CD14-positive monocyte (primary cell): ENCODE measurements at places on chromosomes 2 and 18. TPM values are rescaled to one million over a fixed set of nuclear protein-coding genes. Genes with fewer than 3 reads are reported as not detected.

DNA sequence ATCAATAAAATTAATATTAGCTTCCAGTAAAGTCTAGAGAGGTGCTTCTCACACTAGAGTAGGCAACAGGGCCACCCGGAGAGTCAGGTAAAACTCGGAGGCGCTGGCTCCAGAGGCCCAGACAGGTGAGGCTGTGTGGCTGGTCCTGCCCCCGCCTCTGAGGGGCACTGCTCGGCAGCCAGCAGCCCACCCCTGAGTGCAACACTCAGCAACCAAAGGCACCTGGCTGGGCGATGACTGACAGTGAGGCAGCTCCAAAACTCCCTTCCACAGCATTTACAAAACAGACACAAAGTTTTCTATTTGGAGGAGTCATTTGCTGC, 138.8 kb upstream of the ID2 start:
- H3K27ac ChIP-seq: peak overlapping the region; percentile 93
- H3K27me3 ChIP-seq: no peaks in the 10 kb centered on the region
- DNase-seq: no peak
- peaks cover 99% of the 10 kb centered on the region for H3K4me1 ChIP-seq
- H3K4me3 ChIP-seq: no peak overlapping the region
- no peaks in the 10 kb centered on the region for H3K36me3 ChIP-seq

Gene PCGF1
- 18.0 TPM for polyA plus RNA-seq

DNA sequence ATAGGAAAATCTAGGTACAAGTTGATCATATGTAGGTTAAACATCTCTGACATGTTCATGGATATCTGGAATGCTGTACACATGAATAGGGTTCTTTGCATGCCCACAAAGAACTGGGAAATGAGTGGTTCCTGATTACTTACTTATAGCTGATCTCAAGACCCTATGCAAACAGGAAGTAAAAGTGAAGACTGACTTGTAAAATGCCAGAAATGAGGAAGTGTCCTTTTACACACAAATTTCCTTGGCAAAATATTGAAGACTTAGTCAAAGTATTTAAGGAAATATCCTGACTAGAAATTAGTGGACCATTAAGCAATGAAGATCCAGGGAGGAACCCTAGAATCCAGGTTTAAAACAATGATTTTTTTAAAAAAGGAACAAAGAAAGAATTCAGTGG, 203.7 kb upstream of the DLGAP1 start:
- no peak overlapping the region for H3K27ac ChIP-seq
- no peak for DNase-seq
- H3K4me3 ChIP-seq: no peak overlapping the region
- no peaks in the 10 kb centered on the region for H3K4me1 ChIP-seq

DNA sequence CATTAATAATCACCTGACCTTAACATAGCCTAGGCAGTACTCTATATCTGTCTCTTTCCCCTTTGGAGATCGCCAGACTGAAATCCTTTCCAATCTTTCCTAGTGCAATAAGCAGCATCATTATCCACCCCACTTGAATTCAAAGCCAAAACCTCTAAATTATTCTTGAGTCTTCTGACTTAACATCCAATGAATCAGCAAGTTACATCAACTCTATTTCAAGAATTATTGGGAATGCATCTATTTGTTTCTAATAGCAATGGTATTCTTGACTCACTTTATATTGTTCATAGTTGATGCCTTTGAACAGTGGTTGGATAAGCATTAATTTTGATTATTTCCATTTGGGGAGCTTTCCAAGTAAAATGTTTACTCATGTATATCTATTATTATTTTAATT, 144.8 kb downstream of the ZNF804A start:
- DNase-seq: no peak
- H3K27me3 ChIP-seq: no peaks in the 10 kb centered on the region
- H3K36me3 ChIP-seq: no peaks in the 10 kb centered on the region
- H3K27ac ChIP-seq: no peak overlapping the region
- H3K4me3 ChIP-seq: no peak overlapping the region

DNA sequence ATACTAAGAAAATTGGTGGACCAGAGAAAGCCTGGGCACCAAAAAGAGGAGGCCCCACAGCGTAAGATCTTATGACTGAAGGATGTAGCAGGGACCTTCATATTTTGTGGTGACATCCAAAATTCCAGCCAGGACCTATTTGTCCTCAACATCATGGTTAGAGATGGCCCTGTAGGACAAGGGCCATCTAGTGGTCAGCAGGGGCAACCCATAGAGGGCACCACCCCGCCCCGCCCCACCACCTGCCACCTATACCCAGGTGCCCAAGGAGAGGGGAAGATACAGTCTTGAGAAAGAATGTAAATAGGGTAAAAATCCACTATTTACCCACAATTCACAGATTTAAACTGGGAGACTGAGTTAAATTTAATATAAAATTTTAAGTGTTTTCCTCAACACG, 59.6 kb upstream of the TMEM163 start:
- H3K27ac ChIP-seq: no peak overlapping the region
- no peaks in the 10 kb centered on the region for H3K27me3 ChIP-seq

DNA sequence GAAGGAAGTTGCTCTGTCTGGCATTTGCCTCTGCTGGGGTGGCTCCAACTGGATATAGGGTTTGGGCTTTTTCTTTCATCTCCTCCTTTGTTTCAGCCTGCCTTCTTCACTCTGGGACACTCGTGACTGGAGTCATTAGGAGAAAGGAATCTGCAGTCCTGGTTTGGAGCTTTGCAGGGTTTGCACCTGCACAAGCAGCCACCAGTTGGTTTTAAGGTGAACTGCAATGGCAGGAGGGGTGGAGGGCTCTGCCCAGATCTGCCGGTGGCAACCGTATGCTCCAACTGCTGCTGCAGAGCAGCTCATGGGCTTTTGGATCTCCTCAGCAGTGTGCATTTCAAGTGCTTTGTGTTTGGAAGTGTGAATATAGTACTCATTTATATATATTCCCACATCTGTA, 131.3 kb upstream of the MGAT5 start:
- no peaks in the 10 kb centered on the region for H3K36me3 ChIP-seq
- DNase-seq: no peak
- H3K27me3 ChIP-seq: no peaks in the 10 kb centered on the region
- H3K27ac ChIP-seq: no peak overlapping the region

DNA sequence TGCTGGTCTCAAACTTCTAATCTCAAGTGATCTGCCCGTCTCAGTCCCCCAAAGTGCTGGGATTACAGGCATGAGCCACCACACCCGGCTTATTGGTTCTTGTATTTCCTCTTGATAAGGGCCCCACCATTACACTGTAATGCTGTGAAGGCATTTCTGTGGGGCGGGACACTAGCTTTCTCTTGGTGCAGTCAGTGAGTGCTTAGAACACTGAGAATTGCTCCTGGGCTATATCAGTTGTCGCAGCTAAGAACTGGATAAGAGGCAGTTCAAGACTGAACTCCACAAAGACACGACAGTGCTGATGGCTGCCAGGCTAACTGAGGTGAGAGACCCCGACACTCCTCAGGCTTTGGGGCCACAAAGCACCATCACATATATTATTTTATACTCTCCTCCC, 2.1 kb downstream of the KHK start:
- H3K4me1 ChIP-seq: peaks cover 25% of the 10 kb centered on the region
- H3K36me3 ChIP-seq: no peaks in the 10 kb centered on the region
- H3K27me3 ChIP-seq: no peaks in the 10 kb centered on the region
- no peak overlapping the region for H3K4me3 ChIP-seq

DNA sequence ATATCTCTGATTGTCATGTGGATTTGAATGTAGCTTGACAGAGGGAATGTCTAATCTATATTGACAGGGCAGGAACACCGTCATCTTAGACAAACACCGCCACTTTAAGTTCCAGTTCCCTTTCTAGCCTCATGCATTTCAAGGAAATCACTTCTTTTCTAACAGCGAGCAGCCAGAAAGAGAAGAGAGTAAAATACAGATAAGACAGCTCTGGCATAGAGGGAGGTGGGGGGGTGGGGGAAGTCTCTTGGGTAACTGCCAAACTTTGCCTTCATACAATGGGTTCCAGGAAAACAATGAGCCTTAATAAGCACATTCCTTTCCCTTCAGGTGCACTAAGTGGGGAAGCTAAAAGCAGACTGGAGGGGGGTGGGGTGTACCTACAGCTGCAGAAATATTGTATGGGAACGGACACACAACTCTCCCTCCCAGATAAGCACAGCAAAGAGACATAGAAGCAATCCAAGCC, 37.2 kb downstream of the CASP10 start:
- peaks cover 38% of the 10 kb centered on the region for H3K36me3 ChIP-seq
- H3K27me3 ChIP-seq: no peaks in the 10 kb centered on the region
- peaks cover 14% of the 10 kb centered on the region for H3K4me1 ChIP-seq
- H3K4me3 ChIP-seq: no peak overlapping the region

- no peaks in the 10 kb centered on the region for H3K27me3 ChIP-seq
- no peak for DNase-seq
- no peak overlapping the region for H3K4me3 ChIP-seq
- no peaks in the 10 kb centered on the region for H3K36me3 ChIP-seq
- H3K4me1 ChIP-seq: no peaks in the 10 kb centered on the region
- H3K27ac ChIP-seq: no peak overlapping the region
These were observed 34.7 kb downstream of the ICOS start for GRCh38 chr2:203971251-203971650.

- no peak overlapping the region for H3K4me3 ChIP-seq
- no peaks in the 10 kb centered on the region for H3K27me3 ChIP-seq
These were observed 36.4 kb upstream of the SLC1A4 start for GRCh38 chr2:64952511-64953482.

- H3K36me3 ChIP-seq: peaks cover 27% of the 10 kb centered on the region
- H3K27me3 ChIP-seq: no peaks in the 10 kb centered on the region
- H3K4me3 ChIP-seq: peak overlapping the region; percentile 60
- DNase-seq: peak; percentile 92
- H3K27ac ChIP-seq: peak overlapping the region; percentile 41
These were observed 602 bp upstream of the DNPEP start for GRCh38 chr2:219388121-219388906.
